ENCODE measurements at places on chromosomes 16 and 17.

DNA sequence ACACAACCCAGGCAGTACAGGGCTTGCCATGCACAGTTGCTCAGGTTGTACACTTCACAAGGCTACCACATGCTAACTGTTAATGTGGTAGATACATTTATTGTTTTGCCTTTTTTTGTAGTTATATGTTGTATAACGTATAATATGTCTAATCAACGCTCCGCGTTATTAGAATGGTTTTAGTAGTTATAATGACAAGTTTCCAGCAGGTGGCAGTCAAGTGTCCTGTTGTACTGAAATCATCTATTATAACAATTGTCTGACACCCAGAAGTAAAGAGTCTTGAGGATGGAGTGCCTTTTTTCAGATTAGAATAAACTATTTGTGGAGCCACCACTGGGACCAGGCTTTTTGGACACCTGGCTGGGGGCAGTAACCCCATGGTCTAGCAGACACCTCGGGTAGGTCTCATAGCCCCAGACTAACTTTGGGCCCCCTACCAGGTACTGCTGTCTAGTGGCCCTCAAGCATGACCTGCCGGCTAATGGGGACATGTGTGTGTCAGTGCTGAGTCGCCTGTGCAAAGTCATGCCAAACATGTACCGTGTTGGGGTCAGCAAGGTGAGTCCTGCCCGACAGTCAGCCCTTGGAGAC lies 32.8 kb downstream of the MYO15A start:
- no peaks in the 10 kb centered on the region for H3K36me3 ChIP-seq
- H3K4me3 ChIP-seq = no peak overlapping the region
- peak; percentile 84 for DNase-seq
- no peak overlapping the region for H3K27ac ChIP-seq
- no peaks in the 10 kb centered on the region for H3K27me3 ChIP-seq
- no peaks in the 10 kb centered on the region for H3K4me1 ChIP-seq

DNA sequence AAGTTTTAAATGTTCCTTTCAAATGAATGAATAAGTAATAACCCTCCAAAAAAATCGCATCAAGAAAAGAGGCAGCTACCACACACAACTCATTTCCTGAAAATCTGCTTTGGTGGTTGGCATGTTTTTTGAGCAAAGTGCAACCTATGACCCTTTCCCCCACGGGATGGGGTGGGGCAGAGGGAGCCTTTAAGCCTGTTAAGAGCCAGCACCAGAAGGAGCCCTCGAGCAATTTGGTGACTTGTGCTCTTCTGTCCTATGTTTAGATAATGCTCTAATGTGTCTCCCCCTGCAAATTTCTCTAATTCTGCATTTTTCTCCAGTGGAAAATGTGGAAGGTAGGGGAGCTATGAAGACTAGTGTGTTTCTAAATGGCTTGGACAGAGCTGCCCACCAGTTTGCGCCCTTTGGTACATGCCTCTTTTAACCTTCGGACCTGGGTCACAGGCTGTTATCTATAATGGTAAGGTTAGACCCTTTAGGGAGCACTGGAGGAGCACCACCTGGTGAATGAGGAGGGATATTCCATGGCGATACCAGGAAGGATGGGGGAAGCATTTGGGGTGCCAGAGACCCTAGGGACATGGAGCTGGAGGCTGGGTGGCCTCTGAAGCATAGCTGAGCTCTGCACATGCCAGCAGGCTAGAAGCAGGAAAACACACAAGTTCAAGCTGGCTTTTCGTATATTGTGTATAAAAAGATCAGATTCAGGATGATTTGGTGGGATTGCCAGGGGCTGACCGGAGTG lies 1.6 kb downstream of the PYCARD start:
- peak; percentile 87 for DNase-seq
- H3K4me1 ChIP-seq = peaks cover 56% of the 10 kb centered on the region
- no peaks in the 10 kb centered on the region for H3K27me3 ChIP-seq
- peak overlapping the region; percentile 74 for H3K27ac ChIP-seq
- H3K36me3 ChIP-seq = peaks cover 27% of the 10 kb centered on the region

- peak overlapping the region; percentile 98 for H3K27ac ChIP-seq
- peak; percentile 85 for DNase-seq
- H3K4me1 ChIP-seq = peaks cover 70% of the 10 kb centered on the region
- peak overlapping the region; percentile 97 for H3K4me3 ChIP-seq
- peaks cover 2% of the 10 kb centered on the region for H3K27me3 ChIP-seq
- H3K36me3 ChIP-seq = peaks cover 3% of the 10 kb centered on the region
Observed at GRCh38 chr17:40317345-40317873, 8.4 kb downstream of the RARA start.

DNA sequence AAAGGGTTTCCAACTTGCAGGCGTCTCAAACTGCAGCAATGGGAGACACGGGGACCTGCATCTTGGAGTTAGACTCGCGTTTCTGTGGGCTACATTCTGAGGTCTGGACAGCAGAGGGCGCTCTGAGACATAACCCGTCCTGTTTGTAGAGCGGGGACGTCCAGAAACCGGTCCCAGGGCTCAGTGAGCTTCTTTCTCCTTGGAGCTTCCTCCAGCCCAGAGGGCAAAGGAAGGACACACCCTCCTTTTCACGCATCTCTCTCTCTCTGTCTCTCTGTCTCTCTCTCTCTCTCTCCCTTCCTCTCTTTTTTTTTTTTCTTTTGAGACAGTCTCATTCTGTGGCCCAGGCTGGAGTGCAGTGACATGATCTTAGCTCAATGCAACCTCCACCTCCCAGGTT lies 19.8 kb downstream of the COX4I1 start:
- peak overlapping the region; percentile 8 for H3K27ac ChIP-seq
- DNase-seq = peak; percentile 95
- peaks cover 7% of the 10 kb centered on the region for H3K27me3 ChIP-seq
- H3K4me1 ChIP-seq = peaks cover 7% of the 10 kb centered on the region

GRCh38 chr17:61261001-61261637 lies 138.5 kb upstream of the TBX2 start:
- no peak overlapping the region for H3K27ac ChIP-seq
- no peak overlapping the region for H3K4me3 ChIP-seq
- no peaks in the 10 kb centered on the region for H3K36me3 ChIP-seq
- no peak for DNase-seq
- H3K27me3 ChIP-seq = no peaks in the 10 kb centered on the region

- no peak for DNase-seq
- H3K4me1 ChIP-seq = no peaks in the 10 kb centered on the region
- H3K36me3 ChIP-seq = no peaks in the 10 kb centered on the region
- no peak overlapping the region for H3K4me3 ChIP-seq
Observed at GRCh38 chr17:62906881-62907280, 59.2 kb upstream of the TANC2 start.

- no peak overlapping the region for H3K27ac ChIP-seq
- DNase-seq = no peak
- H3K4me3 ChIP-seq = no peak overlapping the region
- no peaks in the 10 kb centered on the region for H3K27me3 ChIP-seq
- no peaks in the 10 kb centered on the region for H3K36me3 ChIP-seq
Observed at GRCh38 chr17:11205659-11206058, 35.4 kb upstream of the SHISA6 start.

- peaks cover 19% of the 10 kb centered on the region for H3K4me1 ChIP-seq
- H3K4me3 ChIP-seq = no peak overlapping the region
- H3K27ac ChIP-seq = no peak overlapping the region
- H3K36me3 ChIP-seq = peaks cover 24% of the 10 kb centered on the region
- DNase-seq = no peak
Observed at GRCh38 chr16:58119509-58119845, 9.7 kb downstream of the CFAP20 start.

DNA sequence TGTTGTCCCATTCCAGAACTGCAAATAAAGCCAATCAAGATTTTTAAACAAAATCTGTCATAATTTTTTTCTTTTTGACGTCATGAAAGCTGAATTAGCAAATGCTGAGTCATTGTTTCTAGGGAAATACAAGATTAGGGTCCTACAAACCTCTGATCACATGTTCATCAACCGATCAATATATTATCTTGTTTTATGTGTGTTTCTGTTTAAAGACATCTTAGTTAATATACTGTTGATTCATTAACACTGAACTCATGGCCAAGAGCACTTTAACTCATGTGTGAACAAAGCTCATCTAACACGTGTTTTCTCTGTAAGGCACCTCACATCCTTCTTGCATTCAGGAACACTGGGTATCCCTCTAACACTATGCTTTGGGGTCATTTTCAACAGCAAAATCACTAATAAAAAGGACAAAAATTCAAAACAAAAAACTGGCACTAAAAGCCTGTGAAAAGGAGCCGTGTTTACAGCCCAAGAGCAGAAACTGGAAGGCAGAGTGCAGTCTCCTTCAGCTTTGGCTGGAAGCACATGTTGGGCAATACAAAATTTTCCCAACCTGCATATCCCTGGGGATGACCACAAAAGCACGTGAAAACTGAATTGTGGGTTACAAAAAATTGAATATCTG lies 102.5 kb downstream of the PARN start:
- no peak overlapping the region for H3K4me3 ChIP-seq
- H3K4me1 ChIP-seq = peaks cover 5% of the 10 kb centered on the region
- H3K36me3 ChIP-seq = no peaks in the 10 kb centered on the region
- DNase-seq = no peak

DNA sequence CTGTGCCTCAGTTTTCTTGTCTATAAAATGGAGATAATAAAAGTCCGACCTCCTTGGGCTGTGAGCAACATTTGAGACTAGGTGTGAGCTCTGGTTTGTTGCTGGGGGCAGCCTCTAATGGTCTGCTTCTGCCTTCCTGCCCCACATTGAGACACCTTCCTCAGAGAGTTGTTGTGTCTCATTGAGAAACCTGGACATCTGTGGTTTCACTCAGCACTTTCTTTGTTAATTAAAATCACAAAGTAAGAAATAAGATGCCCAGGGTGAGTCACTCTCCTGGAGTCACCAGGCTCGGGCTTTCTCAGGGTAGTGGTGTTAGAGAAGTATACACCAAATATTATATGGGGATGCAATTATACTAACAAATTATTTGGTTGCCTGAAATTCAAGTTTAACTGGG lies 389.2 kb upstream of the SALL1 start:
- no peaks in the 10 kb centered on the region for H3K36me3 ChIP-seq
- DNase-seq = no peak
- H3K4me1 ChIP-seq = no peaks in the 10 kb centered on the region
- H3K27ac ChIP-seq = no peak overlapping the region

- H3K4me1 ChIP-seq = no peaks in the 10 kb centered on the region
- H3K36me3 ChIP-seq = peaks cover 1% of the 10 kb centered on the region
- H3K27me3 ChIP-seq = no peaks in the 10 kb centered on the region
- DNase-seq = no peak
Observed at GRCh38 chr16:53974484-53975080, 270.6 kb downstream of the FTO start.

GRCh38 chr16:31360251-31360650 lies 5.3 kb downstream of the ITGAX start:
- no peak overlapping the region for H3K4me3 ChIP-seq
- H3K4me1 ChIP-seq = peaks cover 35% of the 10 kb centered on the region
- DNase-seq = no peak
- peaks cover 10% of the 10 kb centered on the region for H3K36me3 ChIP-seq

GRCh38 chr17:5437721-5438317 lies 1.1 kb downstream of the C1QBP start:
- no peak for DNase-seq
- H3K36me3 ChIP-seq = peaks cover 52% of the 10 kb centered on the region
- H3K27me3 ChIP-seq = no peaks in the 10 kb centered on the region

- DNase-seq = peak; percentile 62
- no peak overlapping the region for H3K27ac ChIP-seq
- no peaks in the 10 kb centered on the region for H3K27me3 ChIP-seq
- peaks cover 58% of the 10 kb centered on the region for H3K36me3 ChIP-seq
- H3K4me1 ChIP-seq = no peaks in the 10 kb centered on the region
Observed at GRCh38 chr17:41885733-41886132, 20.5 kb upstream of the KLHL11 start.

DNA sequence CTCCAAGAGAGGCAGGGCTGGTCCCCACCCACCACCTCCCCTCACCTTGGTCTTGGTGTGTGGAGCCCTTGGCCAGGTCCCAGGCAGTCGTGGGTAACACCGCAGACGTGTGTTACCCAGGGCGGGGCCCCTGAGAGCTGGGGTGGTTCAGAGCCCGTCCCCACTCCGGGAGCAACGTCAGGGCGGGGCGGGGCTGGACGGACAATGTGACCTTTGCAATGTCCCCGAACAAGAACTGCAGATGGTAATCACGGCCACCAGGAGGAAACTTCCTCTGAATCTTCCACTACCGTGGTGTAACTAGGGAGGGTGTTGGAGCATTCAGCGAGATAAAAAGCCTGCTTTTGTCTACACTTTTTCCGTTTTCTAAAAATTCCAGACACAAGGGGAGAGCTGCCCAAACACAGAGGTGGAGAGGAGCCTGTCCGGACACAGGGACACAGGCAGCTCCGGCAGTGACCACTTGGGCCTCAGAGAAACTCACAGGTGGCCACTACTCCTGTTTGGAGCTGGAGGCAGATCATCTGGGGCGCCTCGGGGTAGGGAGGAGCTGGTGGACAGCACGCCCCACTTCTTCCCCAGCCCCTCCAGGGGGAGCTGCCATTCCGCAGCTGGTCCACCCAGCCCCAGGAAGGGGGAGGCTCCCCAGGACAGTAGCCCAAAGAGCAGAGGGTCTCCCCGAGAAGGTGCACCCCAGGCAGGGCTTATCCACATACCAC lies 14.2 kb upstream of the SLC38A10 start:
- H3K36me3 ChIP-seq = no peaks in the 10 kb centered on the region
- no peak overlapping the region for H3K4me3 ChIP-seq
- DNase-seq = peak; percentile 80
- peaks cover 2% of the 10 kb centered on the region for H3K4me1 ChIP-seq
- H3K27me3 ChIP-seq = peaks cover 6% of the 10 kb centered on the region

DNA sequence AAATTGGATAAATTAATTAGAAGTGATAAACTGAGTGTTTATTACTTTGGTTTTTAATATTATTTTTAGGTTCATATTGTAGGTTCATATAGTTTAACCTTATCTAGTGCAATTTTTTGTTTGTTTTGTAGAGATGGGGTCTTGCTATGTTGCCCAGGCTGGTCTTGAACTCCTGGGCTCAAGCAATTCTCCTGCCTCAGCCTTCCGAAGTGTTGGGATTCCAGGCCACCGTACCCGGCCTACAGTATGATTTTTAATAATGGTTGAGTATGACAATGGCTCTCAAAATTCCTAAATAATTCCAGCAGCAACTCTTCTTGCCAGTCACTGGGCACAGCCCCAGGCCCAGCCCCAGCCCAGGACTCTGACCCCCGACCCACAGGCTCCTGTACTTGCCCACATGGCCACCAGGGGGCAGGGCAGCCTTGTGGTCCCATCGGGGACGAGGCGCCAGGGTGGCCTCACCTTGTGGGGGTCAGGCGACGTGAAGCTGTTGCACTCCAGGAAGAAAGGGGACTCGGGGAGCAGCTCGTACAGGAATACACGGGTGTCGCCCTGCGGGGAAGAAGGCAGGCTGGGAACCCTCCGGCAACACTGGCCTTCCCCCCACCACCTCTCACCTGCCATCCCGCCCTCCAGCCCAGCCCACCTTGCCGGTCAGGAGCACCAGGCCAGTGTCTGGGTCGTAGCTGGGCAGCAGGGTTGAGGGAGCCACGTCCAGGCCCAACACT lies 7.9 kb upstream of the PAM16 start:
- H3K27ac ChIP-seq = no peak overlapping the region
- H3K27me3 ChIP-seq = no peaks in the 10 kb centered on the region
- H3K4me1 ChIP-seq = no peaks in the 10 kb centered on the region
- H3K36me3 ChIP-seq = peaks cover 33% of the 10 kb centered on the region

- peaks cover 2% of the 10 kb centered on the region for H3K4me1 ChIP-seq
- H3K4me3 ChIP-seq = no peak overlapping the region
- no peaks in the 10 kb centered on the region for H3K36me3 ChIP-seq
- no peak for DNase-seq
- H3K27me3 ChIP-seq = peaks cover 2% of the 10 kb centered on the region
Observed at GRCh38 chr17:61201211-61201610, 198.4 kb upstream of the TBX2 start.

GRCh38 chr16:87733190-87733589 lies 32.6 kb downstream of the KLHDC4 start:
- DNase-seq = no peak
- no peak overlapping the region for H3K27ac ChIP-seq
- H3K27me3 ChIP-seq = no peaks in the 10 kb centered on the region
- H3K4me3 ChIP-seq = no peak overlapping the region

GRCh38 chr17:80718428-80718827 lies 173.8 kb downstream of the RPTOR start:
- no peaks in the 10 kb centered on the region for H3K27me3 ChIP-seq
- peak overlapping the region; percentile 11 for H3K27ac ChIP-seq
- H3K36me3 ChIP-seq = peaks cover 26% of the 10 kb centered on the region
- peaks cover 54% of the 10 kb centered on the region for H3K4me1 ChIP-seq
- no peak overlapping the region for H3K4me3 ChIP-seq

All from activated CD4-positive, alpha-beta T cell treated with anti-CD3 and anti-CD28 coated beads, Interleukin-2, amount 10 ng/mL, durations not matched to agents 24 days and 14 days (primary cell).